ENCODE measurements at places on chromosomes 11 and 22.

DNA sequence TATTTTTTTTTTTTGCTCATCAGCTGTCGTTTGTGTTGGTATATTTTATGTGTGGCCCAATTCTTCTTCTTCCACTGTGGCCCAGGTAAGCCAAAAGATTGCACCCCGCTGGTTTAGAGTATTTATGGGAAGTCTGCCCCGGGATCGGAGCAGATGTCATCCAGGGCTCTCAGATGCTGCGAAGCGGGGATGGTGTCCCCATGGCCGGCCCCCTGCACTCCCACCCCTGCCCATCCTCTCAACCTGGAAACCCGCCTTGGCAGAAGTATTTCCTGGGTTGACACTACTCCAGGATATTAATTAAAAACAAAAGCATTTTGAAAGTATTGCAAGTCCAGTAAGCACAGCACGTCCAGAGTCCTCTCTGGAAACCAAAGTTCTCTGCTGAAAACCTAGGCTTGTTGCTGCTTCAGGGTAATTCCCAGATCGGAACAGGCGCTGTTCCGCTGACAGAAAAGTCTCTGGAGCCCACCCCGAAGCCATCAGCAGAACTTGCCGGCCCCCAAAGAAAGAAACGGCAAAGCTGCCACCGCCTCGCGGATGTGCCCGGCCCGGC is 833 bp downstream of the SCUBE2 start:
- DNase-seq: no peak

DNA sequence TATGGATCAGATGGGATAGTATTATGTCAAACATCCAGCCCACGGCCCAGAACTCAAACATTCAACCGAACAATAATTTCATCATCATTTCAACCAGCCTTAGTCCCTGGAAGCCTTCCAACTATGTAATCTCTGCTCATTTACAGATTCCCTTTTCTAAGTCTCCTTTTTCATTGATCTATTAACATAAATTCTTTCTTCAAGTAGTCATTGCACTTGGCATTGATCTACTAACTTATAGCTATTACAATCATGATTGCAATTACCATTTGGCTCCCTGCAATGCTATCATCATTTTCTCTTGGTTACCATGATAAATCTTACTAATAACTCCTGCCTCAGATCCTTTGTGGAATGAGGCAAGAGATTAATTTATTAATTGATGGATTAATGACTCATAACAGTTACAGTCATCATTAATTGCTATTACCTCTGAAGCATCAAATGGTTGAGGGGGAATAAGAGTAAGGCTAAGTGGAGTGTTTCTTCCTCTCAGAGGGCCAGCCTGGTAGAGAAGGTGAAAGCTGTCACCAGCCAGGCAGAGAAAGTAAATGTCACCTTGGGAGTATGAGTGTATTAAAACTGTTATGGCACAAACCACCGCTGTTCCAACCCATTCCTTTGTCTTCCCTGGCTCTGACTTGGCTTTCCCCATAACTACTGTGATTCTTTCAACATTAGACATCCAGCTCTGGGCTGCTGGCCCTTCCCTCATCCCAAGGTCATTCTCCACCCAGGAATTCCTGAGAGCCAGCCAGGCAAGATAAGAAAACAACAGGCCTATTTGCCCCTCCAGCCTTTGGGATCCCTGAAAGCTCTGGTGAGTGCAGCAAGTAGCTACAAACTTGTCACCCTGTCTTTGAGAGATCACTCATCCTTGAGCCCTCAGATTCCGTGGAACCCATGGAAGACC is 174.7 kb downstream of the RRAS2 start:
- peak; percentile 7 for DNase-seq

DNA sequence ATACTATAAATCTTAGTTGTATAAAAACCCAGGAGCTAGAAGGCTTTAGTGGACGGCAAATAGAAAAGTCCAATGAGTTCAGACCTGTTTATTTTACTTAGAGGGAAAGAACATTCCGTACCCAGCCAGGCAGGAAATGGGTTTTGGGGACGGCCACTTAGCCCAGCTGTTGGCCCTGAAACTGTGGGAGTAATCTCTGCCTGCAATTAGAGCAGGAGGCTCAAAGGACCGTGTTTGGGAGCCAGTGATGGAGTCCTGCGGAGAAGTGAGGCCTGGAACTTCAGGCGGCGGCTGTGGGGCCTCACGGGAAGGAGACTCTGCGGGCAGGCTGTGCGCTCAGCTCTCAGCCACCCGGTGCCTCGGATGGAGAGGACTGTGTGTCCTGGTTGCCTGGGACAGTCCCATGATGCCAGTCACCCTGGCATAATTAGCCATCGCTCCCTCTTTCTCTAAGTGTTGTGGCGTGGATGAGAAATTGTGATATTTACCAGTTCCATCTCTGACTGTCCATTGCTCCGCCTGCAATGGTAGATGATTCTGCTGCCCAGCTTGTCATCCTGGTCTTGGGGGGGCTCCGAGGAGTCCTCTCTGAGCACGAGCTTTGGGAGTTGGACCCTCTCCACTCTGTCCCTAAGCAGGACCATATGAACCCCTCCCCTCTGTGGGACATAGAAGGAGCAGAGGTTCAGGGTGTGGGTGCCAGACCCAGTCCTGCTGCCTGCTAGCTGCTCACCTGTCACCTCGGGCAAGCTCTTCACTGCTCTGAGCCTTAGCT is 530.3 kb downstream of the TBC1D22A start:
- DNase-seq: peak; percentile 18

DNA sequence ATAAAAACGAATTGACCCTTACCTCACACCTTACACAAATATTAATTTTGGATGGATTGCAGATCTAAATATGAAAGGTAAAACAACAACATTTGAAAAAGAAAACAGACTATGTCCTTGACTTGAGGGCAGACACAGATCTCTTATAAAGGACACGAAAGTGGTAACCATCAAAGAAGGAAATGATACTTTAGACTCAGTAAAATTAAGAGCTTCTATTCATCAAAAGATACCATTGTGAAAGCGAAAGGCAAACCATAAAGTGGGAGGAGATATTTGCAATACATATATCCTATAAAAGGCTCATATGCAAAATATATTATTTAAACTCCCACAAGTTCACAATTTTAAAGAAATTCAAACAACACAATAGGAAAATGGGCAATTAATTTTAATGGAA is 5.0 kb downstream of the HEPACAM start:
- DNase-seq: no peak

GRCh38 chr22:21026783-21027692 is 5.3 kb downstream of the SLC7A4 start:
- DNase-seq: peak; percentile 29

DNA sequence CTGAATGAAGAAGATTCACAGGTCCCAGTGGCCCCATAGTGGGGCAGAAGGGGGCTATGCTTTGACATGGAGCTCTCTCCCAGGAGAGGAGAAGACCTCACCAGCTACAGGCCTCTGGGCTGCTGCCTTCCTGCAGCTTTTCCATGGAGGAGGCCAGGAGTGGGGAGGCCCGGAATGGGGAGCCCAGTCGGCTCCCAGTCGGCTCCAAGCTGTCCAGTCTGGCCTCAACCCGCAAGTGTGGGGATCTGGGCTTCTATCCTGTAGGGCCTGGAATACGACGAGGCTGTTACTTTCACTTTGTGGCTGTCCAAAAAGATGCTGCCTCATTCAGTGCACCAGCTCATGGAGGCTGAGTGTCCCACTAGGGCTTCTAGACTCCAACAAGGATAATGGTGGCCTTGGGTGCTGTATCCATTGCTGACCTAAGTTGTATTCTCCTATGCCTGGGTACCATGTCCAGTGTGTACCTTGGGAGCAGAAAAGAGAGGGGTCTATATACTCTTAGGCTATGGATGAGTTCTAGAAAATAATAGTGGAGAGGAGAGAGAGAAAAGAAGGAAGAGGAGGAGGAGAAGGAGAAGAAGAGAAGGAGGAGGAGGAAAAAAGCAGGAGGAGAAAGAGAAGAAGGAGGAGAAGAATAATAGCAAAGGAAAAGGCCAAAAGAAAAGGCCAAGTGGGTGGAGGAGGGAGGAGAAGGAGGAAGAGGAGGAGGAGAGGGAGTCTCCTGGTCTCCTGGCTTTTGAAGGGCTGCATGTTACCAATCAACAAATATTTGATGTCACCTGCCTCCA is 1.1 kb downstream of the MYO18B start:
- DNase-seq: no peak

- peak; percentile 48 for DNase-seq
Measured at GRCh38 chr11:1307998-1308742, 1.3 kb downstream of the TOLLIP start.

DNA sequence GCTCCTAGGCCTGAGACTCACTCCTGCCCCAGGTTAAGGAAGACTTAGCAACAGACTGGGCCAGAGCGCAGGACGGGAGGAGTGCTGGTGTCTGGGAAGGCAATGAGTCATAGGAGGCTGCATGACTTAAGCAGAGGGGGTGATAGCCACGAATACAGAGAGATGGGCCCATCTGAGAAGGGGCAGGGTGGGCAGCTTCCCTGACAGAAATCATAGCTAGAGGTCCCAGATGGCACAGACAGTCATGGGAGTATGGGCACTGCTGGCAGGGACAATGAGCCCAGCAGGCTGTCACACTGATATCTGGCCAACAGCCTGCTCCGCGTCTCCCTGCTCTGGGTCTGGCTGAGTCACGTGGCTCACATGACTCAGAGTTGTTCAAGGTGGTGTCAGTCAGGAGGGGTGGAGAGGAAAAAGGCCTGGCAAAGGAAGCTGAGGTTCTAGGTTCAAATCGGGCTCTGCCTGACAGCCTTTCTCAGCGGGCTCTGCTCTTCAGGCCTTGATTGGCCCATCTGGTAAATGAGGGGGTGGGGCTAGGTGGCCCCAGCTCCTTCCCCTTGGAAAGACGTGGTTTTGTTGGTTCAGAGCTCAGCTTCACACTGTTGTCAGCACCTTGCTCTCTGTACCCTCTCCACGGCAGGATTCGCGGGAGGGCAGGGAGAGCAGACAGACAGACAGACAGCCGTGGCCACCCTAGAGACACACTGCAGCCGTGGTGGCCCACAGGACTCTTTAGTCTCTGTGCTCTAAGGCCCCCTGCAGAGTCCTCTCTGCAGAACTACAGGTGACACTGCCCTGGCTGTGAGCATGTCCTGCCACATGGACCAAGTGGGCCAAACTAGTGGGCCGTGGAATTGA is 47.8 kb downstream of the DBX1 start:
- peak; percentile 91 for DNase-seq

- DNase-seq: no peak
Measured at GRCh38 chr11:90846628-90847027, 623.8 kb upstream of the CHORDC1 start.

DNA sequence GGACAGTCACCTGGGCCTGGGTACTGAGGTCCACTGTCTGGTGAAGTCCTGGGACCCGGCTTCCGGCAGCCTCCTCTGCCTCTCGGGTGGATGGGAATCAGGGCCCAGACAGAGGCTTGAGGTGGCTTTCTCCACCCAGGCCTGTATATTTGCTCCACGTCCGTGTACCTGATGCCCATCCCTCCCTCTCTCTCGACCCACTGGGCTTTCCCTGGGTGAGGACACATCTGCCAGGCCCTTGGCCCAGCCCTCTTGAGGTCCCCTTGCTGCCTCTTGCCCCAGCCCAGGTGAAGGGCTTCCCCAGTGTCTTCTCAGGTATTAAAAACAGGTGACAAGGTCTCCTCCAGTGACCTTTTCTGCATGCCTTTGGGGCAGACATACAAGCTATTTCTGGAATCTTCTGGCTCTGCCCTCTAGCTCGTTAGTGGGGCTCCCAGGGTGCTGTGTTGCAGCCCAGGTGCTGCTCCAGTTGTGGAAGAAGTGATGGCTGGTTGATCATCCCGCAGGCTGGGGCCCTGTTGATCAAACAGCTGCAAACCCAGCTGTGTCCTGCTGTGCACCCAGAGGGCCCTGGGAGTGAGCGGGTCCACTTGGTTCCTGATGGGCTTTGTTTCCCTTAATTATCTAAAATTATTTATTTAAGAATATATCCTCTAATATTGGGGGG is 25.5 kb upstream of the ACR start:
- no peak for DNase-seq

DNA sequence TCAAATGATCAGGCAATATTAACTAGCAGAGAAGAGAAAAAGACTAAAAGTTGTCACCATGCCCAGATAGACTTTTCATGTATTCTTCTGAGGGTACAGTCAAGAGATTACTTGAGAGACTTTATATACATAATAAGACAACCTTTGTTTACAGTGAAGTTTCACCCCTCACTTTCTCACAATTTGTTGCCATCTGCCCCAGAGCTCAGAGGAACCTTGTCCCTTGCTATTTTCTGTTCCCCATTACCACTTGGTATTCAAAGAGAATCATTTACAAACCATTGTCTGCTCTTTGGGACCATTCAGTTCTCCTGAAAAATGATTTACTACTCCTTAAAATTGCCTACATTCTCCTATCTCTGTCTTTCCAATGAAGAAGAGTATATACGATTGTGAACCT is 544.6 kb downstream of the CNTN5 start:
- DNase-seq: no peak

GRCh38 chr22:36129486-36130388 is 30.8 kb downstream of the APOL3 start:
- DNase-seq: no peak

- DNase-seq: no peak
Measured at GRCh38 chr11:94946812-94947211, 26.5 kb downstream of the CWC15 start.

DNA sequence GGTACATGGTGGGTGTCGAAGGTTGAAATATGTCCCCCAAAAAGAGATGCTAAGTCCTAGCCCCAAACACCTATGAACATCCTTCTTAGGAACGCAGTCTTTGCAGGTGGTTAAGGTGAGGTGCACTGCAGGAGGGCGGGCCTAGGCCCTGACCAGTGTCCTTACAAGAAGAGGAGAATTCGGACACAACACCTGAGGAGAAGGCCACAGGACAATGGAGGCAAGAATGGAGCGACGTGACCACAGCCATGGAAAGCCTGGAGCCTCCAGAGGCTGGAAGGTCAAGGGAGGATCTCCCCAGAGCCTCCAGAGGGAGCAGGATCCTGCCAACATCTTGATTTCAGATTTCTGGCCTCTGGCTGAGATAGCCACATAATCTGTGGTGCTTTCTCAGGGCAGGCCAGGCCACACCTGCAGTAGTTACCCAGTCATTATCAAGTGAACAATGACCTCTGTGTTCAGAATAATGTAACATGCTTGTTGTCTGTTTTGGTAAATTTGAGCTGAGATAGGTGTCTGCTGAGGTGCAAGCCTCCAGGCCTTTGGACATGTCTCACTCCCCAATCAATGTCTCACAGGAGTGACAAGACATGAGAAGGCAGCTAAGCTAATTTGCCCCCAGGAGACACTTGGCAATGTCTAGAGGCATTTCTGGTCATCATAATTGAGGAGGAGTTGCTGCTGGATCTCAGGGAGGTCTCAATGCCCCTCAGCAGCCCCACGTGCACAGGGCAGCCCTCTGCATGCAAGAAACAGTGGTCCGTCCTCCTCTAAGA is 498.9 kb downstream of the BRD1 start:
- no peak for DNase-seq

- DNase-seq: no peak
Measured at GRCh38 chr11:94802501-94802900, 34.3 kb downstream of the AMOTL1 start.

GRCh38 chr11:35810045-35810645 is 133.7 kb upstream of the LDLRAD3 start:
- no peak for DNase-seq

- no peak for DNase-seq
Measured at GRCh38 chr11:57386178-57386940, 4.1 kb downstream of the PRG2 start.

GRCh38 chr22:22691716-22692701 is 47.6 kb downstream of the GGTLC2 start:
- peak; percentile 29 for DNase-seq

GRCh38 chr22:48591286-48592065 is 1236.2 kb downstream of the BRD1 start:
- DNase-seq: no peak

- no peak for DNase-seq
Measured at GRCh38 chr11:131868629-131869507, 498.5 kb downstream of the NTM start.

Measured in cardiac fibroblast (primary cell).